ENCODE measurements at places on chromosomes 1 and 21.
A peak's percentile ranks its signal among the peaks of the same experiment; 100 is the strongest.

DNA sequence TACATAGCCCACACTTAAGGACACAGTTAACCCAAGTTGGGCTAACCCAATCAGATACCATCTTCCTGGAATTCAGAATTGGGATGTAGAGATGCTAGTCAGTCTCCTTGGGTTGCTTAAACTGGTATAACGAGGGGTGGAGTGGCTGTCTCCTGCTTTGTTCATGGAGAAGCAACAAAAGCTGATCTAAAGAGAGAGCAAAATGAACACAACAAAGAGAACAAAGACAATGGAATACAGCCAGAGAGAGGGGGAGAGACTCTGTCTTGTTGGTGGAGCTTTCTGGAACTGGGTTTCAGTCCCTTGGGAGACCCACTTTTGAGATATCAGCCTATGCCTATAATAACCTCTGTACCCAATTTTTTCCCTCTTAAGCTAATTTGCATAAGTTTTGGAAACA is 138.1 kb downstream of the ATG4C start:
- DNase-seq: no peak

DNA sequence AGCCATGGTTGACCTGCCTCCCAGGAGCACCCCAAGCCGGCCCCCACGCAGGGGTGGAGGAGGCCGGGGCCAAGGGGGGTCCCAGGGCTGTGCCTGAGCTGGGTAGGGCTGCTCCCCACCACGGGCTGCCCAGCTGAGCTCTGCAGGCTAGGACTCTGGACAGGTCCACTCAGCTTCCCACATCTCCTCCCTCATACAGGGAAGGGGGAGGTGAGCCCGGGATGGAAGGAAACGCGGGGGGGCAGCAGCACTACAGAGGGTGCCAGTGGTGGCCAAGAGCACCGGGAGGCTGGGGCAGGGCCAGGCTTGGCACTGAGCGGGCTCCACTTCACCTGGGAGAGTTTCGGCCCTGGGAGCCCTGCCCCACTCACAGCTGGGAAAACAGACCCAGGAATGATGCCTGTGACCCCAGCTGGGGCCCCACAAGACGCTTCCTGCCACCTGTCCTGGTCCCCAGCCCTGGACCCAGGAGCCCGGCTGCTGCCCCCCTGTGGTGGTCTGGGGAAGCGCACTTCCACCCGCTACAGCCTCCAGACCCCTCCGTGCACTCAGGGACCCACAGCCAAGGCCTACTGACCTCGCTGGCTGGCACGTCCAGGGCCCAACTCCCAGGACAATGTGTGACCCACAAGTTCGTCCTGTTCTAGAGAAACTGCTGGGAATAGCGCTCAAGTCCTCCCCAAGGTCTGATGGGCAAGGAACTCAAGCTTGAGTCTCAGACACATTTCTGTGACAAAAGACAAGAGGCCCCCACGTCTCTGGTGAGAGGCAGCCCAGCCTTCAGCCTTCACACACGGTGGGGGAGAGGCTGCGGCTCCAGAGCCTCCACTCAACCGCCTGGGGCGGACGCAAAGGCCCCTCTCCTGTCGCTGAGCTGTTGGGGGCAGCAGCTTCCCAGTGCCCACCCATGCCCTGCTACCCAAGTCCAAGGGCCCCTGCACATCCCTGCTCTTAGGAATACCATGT is 3.0 kb downstream of the AURKAIP1 start:
- peak; percentile 90 for DNase-seq

DNA sequence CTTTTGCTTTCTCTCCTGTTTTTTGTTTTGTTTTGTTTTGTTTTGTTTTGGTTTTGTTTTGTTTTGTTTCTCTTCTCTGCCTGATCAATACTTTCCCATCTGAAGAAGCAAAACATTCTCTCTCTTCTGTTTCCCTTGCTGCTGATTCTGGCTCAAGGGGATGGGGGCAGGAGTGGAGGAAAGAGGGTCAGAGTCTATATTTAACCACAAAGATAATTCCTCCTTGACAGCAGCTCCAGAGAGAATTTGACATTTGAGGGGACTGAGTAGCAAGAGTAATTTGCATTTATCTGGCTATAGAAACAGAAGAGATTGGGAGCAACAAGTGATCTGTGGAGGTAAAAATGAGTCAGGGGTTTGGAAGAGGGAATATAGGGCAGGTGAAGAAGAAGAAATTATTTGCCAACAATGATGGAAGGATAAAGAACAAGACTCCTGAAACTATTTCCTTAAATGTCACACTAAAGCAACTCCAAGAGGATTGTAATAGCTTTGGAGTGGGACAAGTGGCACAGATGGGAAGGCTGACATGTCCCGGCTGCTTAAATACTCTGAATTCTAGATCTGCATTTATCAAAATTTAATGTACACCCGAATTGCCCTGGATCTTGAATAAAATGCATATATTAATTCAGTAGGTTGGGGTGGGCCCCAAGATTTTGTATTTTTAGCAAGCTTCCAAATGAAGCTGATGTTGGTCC is 349.3 kb upstream of the PLXNA2 start:
- no peak for DNase-seq

DNA sequence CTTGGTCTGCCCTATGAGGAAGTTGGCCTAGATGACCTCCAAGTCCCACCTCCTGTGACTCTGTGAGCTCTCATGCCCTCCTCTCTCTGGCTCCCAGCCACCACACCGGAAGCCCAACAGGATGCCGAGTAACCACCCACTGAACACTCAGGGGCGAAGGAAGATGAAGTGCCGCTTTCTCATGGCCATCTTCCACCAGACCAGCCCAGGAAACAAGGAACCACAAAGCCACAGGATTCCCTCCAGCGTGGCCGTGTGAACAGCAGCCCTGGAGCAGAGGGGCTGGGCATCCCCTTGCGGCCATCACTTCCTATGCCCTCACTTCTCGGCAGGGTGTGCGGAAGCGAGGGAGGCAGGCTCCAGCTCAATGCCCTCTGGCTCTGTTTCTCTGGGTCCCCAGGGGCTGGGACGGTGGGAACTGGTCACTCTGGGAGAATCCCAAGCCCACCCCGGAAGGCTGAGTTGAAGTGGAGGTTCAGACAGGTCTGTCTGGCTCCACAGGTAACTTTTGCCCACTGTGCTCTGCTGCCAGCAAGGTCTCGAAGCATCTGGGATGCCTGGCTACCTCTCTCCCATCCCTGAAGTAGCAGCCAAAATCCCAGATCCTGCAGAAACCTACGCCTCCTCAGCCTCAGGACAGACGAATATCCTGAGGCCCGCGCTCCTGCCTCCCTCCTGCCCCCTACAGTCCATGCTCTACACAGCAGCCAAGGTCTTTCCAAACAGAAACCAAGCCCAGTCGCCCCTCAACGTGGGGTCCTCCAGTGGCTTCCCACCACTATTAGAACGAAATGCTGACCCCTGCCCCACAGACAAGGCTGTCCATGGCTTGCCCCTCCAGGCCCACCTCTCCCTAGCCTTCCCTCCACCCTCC is 44.2 kb upstream of the ECE1 start:
- no peak for DNase-seq

- DNase-seq: no peak
Measured at GRCh38 chr1:202158810-202159533, 1.4 kb downstream of the PTPN7 start.

GRCh38 chr21:38631676-38632075 is 133.4 kb upstream of the ERG start:
- no peak for DNase-seq

DNA sequence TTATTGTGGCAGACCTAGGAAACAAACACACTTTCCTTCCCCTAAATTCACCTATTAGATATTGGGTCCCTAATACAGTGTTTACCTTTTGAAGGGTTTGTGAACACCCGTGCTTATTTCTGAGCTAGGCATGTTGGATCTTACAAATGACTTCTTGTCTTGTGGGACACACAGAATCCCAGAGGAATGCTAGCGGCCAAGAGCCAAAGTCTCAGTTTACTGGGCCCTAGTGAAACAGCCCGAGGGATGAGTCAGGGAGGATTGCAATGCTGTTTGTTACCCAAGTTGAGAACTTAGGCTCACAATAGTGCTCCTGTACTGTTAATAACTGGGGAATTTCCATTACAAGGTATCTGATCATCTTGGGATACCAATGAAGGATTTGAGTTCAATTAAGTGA is 100.1 kb upstream of the AKT3 start:
- DNase-seq: no peak
